H54 (cell line): ENCODE measurements at places on chromosomes 2 and 18.

GRCh38 chr2:47359375-47359868 lies 43.5 kb upstream of the MSH2 start:
- no peak for DNase-seq

DNA sequence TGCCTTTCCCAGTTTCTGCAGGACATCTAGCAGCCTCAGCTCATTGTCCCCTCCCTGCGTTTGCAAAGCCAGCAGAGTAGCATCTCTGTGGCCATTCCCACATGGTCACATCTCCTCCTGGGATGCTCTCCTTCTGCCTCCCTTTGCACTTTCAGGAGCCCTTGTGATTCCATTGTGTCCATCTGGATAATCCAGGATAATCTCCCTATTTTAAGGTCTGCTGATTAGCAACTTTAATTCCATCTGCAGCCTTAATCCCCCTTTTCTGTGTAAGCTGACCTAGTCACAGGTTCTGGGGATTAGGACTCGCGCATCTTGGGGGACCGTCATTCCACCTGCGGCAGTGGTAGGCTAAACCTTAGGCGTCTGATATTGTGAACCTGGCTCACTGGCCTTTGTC lies 70.7 kb downstream of the NEDD4L start:
- DNase-seq, result no peak

DNA sequence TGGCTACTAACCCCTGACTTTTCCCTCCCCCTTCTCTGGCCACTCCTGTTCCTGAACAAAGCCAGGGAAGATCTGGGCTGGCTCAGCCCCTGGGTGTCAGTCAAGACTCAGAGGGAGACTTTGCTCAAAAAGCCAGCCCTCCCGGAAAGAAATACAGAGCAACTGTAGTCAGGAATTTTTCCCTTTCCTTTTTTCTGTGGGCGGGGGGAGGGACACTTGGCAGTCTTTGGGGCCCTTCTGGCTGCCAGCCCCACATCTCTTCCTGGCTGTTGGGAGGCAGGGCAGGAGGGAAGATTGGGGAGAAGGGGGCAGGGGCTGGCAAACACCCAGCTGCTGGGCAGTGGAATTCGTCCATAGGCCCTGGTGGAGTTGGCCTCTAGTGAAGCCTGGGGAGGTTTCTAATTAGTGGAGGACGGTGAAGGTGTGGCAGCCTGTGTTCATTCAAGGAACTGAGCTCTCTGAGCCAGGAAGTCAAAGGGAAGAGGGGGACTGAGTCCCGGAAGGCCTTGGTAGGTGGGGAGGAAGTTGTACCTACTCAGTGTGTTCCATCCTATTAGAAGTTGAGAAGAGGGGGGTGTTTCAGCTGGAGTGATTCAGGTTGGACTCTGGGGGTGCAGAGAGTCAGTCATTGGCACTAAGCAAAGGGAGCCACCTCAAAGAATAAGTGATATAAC lies 10.9 kb downstream of the IGFBP2 start:
- DNase-seq, result no peak

DNA sequence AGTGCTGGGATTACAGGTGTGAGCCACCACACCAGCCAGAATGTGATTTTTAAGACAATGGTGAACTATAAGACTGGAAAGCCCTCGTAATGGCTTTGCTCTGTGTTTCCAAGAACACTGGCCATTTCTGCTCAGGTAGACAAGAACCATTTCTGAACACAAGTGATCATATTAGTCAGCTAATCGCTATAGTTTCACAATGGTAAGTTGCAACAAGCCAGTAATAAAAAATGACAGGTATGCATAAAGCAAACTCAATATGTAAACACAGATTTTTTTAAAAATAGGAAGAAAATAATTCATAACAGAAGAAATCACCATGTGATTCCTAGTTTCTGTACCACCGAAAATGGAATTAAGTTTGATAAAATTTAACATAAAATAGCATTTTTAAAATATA lies 166.5 kb downstream of the THADA start:
- no peak for DNase-seq

DNA sequence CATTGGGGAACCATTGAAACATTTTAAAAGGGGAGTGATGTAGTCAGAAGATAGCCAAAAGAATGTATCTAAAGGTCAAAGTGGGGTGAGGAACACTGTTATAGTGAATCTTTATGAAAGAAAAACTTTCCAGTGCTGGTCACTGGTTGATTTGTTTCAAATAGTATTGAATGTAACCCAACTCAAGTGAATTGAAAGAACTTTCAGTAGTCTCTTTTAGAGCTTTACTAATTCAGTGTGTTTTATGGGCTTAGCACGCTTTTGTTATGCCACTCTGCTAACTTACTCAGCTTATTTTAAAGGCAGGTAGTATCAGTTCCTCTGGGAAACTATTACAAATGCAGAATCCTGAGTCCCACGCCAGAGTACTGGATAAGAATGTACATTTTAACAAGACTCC lies 57.3 kb downstream of the GTF2A1L start:
- DNase-seq, result no peak

DNA sequence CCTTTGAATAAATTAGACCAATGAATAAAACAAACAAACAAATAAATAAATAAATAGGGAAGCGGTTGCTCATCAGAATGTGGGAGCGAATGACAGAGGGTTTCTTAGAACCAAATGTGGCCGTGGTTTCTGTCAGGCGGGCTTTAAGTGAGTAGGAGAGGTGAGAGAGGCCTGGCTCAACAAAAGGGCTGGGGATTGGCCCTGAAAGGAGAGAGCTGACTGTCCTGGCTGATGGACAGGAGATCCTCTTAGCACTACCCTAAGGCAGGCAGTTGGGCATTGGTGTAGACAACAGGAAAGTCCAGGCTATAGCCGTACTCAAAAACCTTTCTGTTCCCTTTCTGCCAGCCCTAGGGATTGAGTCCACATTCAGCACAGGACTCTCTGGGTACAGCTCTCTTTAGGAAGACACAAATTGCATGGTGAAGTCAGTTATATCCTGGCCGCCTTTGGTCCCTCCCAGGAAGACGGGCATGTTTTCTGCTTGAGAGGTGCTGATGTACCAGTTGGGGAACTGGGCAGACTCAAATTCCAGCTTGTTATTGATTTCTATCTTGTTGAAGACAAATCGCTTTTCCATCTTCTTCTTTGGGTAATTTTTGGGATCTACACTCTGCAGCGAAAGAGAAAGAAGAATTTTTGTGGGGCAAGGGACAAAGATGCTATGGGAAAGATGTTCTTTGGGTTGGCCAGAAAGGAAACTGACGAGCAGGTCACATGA lies 6.5 kb downstream of the IL1B start:
- DNase-seq, result no peak

GRCh38 chr2:213249502-213249901 lies 34.8 kb upstream of the SPAG16 start:
- DNase-seq, result no peak
